ENCODE measurements at places on chromosomes 12 and 14.
A peak's percentile ranks its signal among the peaks of the same experiment; 100 is the strongest.

DNA sequence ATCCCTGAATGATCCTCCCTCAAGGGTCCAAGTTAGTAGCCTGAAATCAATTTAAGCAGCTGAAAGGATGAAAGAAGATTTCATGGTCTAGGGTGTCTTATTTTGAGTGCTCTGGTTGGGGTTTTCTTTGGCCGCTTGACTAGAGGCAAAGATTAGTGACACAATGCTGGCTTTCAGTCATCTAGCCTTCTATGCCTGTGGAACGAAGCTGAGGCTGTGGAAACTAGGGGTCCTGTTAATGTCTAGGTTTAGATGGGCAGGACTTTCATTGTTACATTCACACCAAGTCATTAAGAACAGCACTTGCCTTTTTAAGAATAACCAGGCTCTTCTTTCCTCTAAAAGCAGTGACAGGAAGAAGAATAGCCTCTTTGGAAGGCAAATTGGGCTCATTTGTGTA, 253.8 kb upstream of the E2F7 start:
- DNase-seq = no peak

- peak; percentile 61 for DNase-seq
Measured at GRCh38 chr12:57549909-57550640, at the start of gene KIF5A. TSS of gene KIF5A (plus strand) at chr12:57550044. CDS start at chr12:57550272, 228 bp downstream.

GRCh38 chr14:99563749-99564129, 40.3 kb downstream of the CCDC85C start:
- no peak for DNase-seq

- no peak for DNase-seq
Measured at GRCh38 chr12:69894800-69895383, 69.9 kb downstream of the MYRFL start.

DNA sequence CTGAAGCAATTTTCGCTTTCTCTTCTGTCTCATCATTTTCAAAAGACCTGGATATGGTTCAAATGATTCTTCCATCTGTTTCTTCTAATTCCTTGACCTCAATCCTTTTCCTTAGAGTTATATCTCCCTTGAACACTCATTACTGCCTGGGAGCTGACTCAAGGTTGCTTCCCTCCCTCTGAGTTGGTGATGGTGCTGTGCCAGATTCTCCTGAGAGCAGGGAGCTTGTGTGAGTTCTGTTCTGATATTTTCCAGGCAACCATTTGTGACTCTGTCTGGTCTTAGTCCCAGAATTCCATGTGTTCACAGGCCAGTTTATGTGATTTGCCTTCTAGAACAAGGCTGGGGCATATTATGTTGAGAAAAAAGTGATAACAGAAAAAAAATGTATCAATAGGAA, 505.1 kb upstream of the SYT1 start:
- no peak for DNase-seq

Measured in GM06990 (cell line).